ENCODE measurements at places on chromosomes 6 and 20.

- DNase-seq = no peak
Observed at GRCh38 chr6:112863753-112864152, 516.6 kb downstream of the RFPL4B start.

DNA sequence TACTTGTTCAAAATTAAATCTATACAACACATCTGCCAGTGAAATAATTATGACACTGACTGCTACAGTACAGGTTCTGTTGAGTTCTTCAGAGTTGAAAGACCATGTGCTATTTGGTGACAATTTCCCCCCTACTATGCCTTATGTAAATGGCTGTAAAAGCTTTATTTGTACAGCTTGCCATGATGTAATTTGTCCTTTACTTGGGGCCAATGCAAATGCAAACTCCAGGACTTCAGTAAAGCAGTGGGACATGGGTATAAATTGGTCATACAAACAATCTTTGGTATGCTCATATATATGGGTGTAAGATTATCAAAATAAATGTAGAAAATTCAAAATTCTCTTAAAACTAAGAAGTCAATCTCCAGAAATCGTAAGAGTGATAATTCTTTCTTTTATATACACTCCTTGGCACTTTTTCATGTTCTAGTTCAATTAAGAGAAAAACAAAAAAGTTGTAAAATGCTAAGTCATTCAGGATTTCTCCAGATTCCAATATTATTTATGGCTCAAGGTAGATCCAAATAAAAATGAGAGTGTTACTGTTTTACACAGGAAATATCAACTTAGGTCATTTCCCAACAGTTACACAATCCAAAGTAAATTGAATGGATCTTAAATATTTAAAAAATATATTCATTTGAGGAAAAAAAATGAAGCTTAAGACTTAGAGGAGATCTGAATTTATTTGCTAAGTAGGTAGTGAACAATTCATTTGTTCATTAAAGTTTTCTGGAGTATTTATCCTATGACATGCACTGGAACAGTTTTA is 1310.5 kb upstream of the CITED2 start:
- DNase-seq = peak; percentile 41

DNA sequence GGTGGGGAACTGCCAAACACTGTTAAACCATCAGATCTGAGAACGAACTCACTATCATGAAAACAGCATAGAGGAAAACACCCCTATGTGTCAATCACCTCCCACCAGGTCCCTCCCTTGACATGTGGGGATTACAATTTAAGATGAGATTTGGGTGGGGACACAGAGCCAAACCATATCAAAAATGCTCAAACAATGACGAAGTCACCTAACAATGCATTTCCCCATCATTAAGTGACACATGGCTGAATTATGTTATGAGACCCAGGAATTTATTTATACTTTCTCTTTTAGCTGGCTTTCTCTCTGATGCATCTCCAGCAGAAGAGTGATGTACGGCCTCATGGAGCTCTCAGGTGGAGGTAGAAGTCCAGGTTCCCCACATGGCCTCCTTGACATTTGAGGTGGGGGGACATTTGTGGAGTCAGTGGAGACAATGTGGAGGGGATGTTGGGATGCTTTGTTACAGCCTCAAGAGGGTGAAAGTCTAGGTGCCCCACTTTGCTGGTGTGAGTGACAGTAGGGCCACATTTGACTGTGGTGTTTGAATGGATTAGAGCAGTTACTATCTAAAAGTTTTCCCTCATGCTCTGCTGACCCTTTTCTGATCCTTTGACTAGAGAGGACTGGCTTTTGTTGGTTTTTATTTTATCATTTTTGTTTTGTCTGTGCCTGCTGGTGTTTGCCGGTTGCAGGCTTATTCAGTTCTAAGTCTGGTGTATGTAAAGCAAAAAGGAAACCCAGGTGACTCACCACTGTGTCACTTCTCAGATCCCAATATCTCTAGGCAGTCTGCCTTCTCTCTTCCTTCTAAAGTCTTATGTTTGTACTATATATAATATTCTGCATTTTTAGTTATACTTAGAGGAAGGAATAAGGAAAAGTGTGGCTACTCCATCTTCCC is 18.5 kb upstream of the DCBLD1 start:
- DNase-seq = no peak

DNA sequence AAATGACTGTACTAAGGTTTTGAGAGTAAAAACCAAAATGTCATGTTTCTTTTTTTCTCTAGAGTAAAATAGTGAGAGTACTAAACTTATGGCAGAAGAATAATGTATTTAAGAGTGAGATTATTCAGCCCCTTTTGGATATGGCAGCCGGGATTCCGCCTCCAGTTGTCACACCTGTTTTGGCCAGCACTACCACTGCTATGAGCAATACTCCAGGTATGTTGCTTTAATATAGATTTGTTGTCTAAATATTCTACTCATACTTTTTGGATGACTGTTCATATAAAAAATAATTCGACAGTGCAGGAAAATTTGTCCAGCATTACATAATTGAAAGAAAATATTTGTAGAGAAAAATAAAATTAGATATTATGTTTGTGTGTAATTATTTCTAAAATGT is 59.5 kb downstream of the SCAF8 start:
- DNase-seq = no peak

DNA sequence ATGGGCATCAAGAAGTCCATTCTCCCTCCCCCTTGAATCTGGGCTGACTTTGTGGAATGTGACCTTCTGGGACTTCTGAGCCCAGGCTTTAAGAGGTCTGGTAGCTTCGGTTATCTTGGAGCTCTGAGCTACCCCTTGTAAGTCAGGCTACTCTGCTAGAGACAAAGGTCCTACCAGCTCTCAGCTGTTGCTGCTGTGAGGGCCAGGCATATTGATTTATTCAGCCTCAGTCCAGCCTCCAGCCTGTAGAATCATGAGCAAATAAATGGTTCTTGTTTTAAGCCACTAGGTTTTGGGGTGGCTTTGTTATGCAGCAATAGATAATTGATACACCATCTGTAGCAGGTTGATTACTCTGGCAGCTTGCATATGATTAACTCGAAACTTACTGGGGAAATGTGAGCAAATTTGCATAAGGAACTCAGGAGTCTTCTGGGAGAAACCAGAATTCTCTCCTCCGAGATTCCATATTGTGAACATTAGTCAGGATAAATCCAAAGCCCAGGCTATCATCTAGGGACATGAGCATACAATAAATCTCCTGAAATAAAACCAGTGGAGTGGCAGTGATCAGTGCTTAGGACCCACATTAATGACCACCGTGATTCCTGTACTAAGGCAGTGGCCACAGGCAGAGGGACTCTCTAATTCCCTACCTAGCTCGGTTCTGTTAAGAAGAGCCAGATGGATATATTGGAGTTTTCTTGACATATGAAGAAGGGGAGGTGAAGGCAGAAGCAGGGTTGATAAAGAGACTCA is 336.1 kb downstream of the CDC5L start:
- DNase-seq = no peak

DNA sequence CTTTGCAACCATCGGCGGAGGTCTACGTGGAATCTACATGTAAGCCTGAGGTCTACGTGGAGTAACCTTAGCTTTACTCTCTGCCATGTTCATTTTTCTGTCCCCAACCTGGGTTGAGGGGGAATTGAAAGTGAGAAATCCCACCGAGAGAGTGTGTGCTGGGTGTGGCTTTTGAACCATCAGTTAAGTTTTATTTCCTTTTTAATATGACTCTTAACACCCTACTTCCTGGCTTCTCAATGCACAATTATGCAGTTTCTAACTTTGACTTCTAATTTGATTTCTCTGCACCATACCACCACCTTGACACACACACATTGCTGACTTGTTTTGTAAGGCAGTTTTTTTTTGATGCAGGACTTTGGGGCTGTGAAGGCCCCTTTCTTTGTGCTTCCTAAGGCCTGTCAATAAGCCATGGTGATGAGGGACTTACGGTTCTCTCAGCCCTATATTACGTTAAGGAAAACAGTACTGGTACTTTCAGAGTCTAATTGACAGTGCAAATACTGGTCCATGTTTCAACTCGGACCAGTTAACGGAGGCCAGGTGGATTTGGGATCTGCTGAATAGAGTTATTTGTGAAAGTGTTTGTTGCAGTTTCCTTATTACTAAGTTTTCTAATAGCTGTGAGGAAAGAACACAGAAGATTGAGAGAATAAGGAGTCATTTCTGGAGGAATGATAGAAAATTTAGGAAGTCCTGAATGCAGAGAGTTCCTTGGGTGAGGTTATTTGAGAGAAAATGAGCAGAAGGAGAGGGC is 206.5 kb downstream of the JARID2 start:
- DNase-seq = no peak

DNA sequence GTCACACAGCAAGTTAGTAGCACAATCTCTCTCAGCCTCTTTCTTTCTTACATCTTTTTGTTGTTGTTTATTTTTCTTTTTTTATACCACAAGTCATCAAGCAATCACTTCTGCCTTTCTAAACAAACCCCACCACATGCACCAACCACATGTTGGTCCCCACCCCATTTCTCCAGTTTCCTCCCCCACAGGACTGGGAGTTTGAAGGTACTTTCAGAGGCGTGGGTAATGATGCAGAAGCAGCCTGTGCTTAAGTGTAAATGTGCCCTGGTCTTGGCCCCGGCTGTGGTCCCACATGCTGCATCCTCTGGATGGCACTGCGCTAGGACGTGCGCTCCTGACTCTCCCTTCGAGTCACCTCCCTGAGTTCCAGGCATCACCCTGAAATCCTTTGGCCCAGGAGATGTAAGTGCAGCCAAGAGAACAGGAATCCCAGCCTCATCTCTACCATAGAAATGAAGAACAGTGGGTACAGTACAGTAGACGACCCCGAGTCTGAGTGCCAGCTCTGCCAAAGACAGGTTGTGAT is 5.7 kb downstream of the HCK start:
- no peak for DNase-seq

DNA sequence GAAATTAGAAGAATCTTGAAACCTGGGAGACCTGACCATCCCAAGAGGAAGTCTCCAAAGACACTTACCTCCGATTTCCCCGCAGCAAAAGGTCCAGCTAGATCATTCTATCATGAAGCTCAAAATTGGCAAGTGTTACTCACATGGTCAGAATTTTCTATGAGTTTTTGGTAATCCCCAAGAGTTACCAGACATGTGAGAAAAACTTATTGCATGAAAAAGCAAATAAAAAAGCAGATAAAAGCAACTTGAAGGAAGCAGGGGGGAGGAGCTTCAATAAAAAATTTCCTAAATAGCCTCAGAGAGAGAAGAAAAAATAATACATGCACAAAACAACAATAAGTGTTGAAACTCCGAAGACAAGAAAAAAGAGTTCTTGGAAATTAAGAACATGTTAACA is 27.3 kb downstream of the VNN1 start:
- DNase-seq = no peak

Measured in COR-L47 (cell line).